ENCODE measurements at places on chromosomes 7 and 10.

- no peak for DNase-seq
These were observed 23.8 kb downstream of the SCIN start for GRCh38 chr7:12594122-12594897.

- no peak for DNase-seq
These were observed 52.2 kb downstream of the IGF2BP3 start for GRCh38 chr7:23418046-23418445.

- DNase-seq, result no peak
These were observed 367.6 kb upstream of the MGMT start for GRCh38 chr10:129099486-129099885.

- DNase-seq, result no peak
These were observed 13.6 kb downstream of the ZC3HAV1L start for GRCh38 chr7:139022286-139022685.

- no peak for DNase-seq
These were observed 50.5 kb downstream of the MRC1 start for GRCh38 chr10:17859492-17860156.

DNA sequence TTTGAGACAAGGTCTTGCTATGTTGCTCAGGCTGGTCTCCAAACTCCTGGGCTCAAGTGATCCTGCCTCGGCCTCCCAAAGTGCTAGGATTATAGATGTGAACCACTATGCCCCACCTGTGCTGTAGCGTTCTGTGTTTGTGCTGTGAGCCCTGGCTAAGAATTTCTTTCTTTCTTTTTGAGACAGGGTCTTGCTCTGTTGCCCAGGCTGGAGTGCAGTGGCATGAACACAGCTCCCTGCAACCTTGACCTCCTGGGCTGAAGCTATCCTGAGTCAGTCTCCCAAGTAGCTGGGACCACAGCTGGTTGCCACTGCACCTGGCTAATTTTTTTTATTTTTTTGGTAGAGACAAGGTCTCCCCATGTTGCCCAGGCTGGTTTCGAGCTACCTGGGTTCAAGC lies 11.4 kb downstream of the TSPAN13 start:
- DNase-seq, result no peak

GRCh38 chr7:41045556-41046123 lies 657.2 kb downstream of the INHBA start:
- no peak for DNase-seq

DNA sequence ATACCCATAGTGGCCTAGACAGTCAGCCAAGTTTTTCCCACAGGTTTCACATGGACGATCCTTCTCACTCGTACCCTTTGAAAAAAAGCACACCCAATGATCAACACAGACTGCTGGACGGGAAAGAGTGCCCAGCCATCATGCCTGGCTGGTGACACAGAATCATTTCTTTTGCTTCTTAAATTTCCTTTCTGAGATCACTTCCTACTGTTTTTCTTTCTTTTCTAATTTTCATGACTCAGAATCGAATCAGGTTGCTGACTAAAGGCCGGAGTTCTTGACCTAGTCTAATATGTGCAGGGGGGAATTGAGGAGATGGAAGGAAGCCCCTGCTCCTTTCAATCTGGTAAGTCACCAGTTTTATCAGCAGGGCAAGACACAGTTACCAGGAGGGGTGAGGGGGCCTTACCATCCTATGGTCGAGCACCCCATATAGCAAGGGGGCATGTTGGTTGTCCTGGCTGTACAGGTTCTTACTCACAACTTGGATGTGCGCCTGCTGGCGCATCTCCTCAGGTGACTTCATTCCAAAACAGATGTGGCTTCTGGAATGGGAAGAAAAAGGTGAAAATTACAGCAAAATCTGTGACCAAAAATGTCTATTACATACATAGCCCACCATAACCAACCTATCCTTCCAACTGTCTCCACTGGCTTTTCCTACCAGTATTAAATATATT lies 3.5 kb downstream of the POLR3A start:
- DNase-seq, result no peak

- no peak for DNase-seq
These were observed 174.0 kb upstream of the TCF7L2 start for GRCh38 chr10:112775892-112776674.

- no peak for DNase-seq
These were observed 39.5 kb downstream of the CNNM1 start for GRCh38 chr10:99368646-99369045.

- DNase-seq, result no peak
These were observed 89.0 kb downstream of the NEURL1 start for GRCh38 chr10:103582331-103583123.

DNA sequence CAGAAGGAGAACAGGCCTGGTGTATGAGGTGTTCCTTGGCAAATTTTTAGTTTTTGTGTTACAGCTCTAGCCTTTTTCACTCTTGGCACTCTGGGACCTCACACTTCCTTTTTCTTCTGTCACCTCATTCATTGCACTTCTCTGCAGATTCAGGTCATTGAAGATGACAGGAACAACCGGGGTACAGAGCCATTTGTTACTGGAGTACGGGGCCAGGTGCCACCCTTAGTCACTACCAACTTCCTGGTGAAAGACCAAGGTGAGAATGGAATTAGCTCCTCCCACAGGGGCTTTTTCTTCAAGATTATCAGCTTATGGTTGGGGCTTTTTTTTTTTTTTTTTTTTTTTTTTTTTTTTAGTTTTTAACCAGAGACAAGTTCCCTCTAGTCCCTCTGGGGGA lies 18.5 kb upstream of the CHCHD1 start:
- no peak for DNase-seq

- no peak for DNase-seq
These were observed 29.7 kb upstream of the GSDME start for GRCh38 chr7:24786941-24787340.

DNA sequence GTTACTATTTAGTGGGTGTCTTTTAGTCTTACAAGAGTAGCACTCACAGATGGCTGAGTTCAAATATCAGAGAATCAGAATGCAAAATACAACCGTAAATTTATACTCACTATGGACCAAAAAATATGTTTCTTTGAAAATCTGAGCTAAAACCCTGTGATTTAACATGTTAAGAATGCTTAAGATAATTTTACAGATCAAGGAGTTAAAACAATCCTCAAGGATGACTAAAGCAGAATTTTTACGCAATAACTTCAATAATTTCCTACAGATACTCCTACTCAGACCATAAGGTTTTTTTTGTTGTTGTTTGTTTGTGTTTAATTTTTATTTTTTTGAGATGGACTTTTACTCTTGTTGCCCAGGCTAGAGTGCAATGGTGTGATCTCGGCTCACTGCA lies 47.9 kb upstream of the CCDC6 start:
- no peak for DNase-seq

DNA sequence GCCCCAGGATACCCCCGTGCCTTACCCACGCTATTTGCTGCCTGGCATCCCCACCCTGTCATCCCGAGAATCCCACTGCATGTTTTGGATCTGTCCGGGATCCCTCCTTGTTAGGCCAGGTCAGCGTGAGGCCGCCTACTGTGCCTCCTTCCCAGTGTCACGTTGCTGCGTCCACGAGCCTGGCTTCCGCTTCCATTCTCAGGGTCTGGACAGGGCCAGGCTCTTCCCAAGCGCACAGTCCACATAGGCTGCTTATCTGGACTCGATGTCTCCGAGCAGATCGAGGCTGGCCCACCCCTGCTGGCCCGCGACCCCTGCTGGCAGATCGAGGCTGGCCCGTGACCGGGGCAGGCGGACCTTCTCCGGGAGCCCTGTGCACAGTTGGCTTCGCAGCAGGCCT lies 27.1 kb downstream of the FOXK1 start:
- DNase-seq, result no peak

- no peak for DNase-seq
These were observed 28.3 kb upstream of the FIS1 start for GRCh38 chr7:101273206-101273605.

DNA sequence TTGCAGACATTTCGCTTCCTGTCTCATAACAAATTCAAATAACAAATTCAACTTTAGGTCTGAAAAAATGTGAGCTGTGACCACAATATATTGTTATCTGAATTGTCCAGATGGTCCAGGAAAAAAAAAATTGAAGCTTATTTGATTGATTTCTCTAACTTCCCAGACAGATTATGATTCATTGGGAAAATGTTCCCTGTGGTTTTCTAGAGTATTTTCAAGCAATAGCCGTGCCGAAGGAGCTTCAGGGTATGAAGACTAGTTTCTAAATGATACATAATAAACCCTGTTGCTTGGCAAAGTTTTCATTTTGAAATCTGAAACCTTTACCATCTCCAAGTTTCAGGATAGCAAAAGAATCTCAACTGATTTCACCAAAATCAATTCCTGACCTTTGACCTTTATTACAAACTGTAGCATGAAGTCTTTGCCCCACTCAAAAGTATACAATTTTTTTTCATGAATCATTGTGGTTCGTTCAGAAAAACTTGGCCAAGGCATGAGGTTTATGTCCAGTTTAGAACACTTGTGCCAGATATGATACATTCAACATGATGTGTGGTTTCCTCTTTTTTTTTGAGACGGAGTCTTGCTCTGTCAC lies 109.9 kb downstream of the JCAD start:
- DNase-seq, result no peak

- no peak for DNase-seq
These were observed 85.4 kb downstream of the CCNY start for GRCh38 chr10:35421553-35422178.

DNA sequence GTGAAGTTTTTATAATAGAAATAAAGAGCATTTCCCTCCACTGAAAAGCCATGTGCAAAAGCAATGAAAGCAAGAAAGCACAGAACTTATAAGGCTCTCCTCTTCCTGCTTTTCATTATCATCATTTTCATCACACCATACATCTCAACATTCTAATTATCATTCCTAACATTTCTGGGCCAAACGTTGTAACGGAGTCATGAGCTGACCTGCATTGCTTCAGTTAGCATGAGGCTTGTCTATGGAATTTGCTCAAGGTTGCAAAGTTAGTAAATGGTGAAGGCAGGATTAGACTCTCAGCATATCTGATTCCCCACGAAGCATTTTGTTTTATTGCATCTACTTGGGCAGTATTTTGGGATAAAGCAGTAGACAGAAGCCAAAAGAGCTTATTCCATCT lies 11.4 kb downstream of the SCIN start:
- no peak for DNase-seq

GRCh38 chr10:69425511-69426298 lies 9.0 kb upstream of the TACR2 start:
- DNase-seq, result no peak

DNA sequence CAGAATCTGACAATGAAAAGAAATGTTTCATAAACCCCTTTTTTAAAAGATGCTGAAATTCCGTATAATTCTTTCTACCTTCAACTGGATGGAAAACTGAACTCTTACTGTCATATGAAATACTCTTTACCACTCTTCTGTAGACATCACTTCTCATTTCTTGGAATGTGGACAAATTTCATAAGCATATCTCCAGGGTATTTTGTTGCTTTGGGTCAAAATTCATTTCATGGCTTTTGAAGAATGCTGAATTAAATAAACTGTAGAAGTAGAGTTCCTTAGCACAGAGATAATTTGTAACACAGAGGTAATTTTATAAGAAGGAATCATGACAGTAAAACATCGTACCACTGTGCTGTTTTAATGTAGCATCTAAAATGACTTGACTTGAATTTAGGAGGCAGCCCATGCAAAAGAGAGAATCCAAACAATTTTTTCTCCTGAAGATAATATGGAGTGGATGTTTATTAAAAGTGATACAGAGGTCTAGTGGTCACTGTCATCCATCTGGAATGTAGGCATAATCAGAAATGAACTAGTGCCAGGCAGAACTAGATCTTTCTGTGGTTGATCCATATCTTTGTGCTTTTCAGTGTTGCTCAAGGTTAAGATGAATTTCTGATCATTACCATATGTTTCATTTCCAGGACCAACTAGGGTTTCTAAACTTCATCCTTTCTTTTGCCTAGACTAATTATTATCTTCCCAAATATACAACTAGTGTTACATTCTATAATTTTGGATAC lies 492.0 kb downstream of the KIF20B start:
- no peak for DNase-seq

GRCh38 chr7:84134169-84134568 lies 60.4 kb downstream of the SEMA3A start:
- DNase-seq, result no peak

- DNase-seq, result no peak
These were observed 30.9 kb downstream of the SCIN start for GRCh38 chr7:12601302-12601869.
